ENCODE measurements at places on chromosomes 12 and 14.

GRCh38 chr12:78149459-78149858, 318.8 kb downstream of the NAV3 start:
- DNase-seq, result no peak

DNA sequence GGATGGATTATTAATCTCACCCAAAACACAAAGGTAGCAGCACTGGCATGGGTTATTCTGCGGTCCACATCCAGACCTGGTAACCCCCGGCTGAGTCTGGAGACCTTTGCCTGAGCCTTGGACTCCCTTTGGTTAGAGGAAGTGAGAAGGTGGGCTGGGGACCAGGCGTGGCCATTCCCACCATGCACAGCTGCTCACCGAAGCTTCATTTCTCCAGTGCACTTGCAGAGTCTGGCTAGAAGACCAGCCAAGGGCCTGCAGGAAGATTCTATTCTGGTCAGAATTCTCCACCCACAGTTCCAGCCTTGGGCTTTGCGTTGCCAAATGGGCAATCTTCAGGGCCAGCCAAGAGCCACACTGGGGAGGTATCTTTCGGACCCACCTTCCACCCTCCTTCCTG, 73.0 kb downstream of the LGMN start:
- DNase-seq, result no peak

DNA sequence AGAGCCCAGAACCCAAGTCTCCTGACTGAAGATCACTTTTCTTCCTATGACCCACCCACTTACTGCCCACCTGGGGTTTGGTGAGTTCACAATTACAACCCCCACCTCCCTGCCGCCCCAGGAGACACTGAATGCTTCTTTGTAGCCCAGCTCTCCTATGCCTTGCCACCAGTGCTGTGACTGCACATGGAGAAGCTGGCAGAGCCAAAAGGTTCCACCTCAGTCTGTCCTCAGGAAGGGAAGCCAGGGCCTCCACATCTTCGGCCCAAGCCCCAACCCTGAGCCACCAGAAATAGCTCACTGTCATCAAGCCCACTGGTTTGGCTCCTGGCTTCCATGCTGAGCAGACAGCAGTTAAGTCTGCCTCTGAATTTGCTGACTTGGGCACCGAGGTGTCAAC, 25.6 kb downstream of the OTUB2 start:
- DNase-seq, result no peak

- no peak for DNase-seq
These were observed 48.8 kb upstream of the PAPLN start for GRCh38 chr14:73188501-73188911.

GRCh38 chr12:131852551-131853299, 24.5 kb downstream of the MMP17 start:
- no peak for DNase-seq

DNA sequence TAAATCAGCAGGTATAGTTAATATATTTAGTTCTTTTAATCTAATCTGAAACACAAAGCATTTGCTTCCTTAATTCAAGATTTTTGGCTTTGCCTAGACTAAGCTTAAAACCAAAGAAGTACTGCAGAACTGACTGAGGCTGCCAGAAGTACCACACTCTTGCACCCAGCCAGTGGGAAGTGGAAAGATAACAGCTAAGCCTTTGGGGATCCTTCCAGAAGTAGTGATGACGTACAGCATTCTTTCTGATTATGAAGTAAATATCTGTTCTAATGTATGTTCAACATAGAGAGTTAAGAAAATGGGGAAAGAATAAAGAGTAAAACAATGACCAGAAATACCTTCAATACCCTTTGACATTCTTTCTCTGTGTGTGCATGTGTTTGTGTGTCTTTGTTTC, 19.3 kb downstream of the NTF3 start:
- DNase-seq, result no peak

GRCh38 chr12:12023456-12023855, 47.3 kb upstream of the BCL2L14 start:
- no peak for DNase-seq

DNA sequence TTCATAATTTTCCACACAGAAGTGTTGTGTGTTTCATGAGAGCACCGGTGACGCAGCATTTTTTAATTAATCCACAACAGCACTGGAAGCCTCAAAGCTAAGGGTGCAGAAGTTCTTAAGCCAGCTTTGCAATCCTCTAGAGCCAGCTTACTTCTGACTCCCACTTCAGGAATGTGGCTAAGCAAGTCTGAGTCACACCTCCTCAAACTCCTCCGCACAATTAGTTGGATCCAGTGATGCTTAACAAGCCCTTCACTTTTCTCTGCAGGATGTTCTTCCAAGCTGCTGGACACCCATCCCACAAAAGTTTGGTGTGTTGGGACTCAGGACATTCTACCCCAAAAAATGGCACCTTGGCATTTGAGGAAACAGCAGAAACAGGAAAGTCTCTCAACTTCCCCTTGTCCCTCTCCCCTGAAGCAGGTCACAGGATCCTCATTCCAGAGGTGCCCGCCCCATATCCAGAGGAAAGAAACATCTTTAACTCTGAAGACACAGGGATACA, 210.0 kb downstream of the PPM1H start:
- DNase-seq, result no peak

DNA sequence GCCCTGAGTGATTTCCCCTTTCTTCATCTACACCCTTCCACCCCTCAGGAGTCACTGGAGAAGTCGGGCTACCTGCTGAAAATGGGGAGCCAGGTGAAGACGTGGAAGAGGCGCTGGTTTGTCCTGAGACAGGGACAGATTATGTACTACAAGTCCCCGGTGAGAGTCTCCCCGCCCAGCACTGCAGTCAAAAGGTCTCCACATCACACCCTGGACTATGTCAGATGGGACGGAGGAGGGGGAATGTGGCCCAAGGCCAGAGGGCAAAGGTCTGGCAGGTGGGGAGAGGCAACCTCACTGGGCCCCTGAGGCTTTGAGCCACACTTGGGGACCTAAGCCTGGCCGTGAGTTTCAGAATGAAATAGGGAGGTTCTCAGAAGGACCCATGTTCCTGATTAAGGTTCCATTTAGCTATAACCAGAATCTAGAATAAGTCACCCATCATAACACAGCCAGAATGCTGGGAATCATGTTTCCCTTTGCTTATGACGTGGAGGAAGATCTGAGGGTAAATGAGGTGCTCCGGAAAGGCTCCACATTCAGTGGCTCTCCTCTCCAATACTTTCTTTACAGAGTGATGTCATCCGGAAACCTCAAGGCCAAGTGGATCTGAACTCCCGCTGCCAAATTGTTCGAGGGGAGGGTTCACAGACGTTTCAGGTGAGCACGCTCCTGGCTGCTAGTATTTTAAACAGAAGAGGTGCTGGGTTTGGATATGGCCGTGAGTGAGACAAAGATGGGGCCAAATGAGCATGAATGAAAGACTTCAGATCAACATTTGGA, 26.6 kb downstream of the PIGH start:
- no peak for DNase-seq

DNA sequence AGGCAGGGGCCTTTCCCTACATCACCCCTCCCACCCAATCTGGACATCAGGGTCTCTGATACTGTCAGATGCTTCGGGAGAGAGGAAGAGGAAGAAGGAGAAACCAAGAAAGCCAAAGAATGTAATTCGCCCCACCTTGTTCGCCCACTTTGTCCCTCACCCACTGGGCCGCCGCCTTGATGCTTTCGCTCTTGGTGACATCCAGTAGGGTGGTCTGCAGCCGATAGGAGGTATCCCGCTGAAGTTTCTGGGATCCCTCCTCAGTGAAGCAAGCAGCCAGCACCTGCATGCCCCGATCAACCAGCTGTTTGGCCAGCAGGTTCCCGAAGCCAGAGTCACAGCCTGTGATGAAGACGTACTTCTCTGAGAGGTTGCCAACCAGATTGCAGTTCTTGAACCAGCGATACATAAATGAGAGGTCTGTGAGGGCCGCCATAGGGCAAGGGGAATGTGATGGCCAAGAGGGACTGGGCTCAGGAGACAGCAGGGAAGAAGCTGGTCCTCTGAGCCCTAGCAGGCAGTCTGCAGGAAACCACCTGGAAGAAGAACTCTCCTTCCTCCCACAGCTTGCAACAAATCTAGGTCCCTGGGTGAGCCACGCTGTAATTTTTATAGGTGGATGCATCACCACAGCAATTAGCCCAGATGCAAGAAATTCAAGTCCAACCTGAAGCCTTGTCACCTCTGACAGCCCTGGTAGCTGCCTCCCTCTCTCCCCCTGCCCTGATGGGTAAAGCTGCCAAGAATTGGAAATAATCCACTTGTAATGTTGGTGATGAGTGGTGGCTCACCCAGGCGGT, at the start of gene SDR9C7:
Gene SDR9C7 (minus strand): TSS at position 583 of the 800 bp plus-strand sequence. CDS start 147 bp downstream, at position 436.
- no peak for DNase-seq

GRCh38 chr14:95741781-95742180, 27.9 kb upstream of the TCL1A start:
- DNase-seq, result no peak

DNA sequence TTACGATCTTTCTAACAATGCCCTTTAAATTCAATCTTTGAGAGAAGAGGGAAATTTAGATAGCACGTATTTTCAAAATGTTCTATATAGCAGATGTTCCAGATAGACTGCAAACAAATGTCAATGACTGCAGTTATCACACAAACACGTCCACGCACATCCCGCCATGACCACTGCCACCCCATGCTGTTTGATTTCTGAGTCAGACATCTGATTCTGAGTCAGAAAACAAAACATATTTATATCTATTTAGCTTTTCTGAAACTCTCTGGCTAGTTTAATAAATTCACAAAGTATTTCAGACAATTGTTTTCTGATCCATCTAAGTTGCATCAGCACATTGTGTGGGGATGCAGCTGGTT, 105.9 kb upstream of the BCAT1 start:
- no peak for DNase-seq

DNA sequence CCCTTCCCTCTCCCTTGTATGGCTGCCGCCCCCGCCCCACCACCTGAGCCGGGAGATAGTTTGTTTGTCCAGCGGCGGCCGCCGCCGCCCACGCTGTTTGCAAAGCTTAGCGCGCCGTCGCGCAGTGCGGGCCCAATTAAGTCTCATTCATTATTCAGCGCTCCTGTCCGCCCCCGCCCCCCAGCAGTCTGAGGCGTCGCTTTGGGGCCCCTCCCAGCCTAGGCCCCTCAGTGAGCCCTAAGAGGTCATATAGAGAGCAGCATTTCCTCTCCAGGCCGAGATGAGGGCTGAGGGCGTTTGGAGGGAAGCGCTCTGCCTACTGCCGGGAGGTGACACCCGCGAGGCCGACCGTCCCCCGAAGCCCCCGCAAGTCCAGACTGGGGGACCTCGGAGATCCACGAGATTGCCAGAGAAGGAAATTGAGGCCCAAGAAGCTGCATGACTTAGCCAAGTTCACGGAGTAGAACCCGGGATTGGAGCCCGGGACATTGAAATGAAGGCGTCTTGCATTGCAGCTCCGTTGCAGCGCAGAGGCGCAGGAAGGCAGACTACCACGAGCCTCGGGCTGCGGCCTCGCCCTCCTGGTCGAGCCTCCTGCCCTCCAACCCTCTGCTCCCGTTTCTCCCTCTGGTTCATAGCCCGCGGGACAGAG, at the start of gene DNAJC22:
Gene DNAJC22 (plus strand): TSS at position 230 of the 652 bp plus-strand sequence. CDS start 1,985 bp downstream, outside the sequence.
- no peak for DNase-seq

- DNase-seq, result no peak
These were observed 103.5 kb downstream of the TMEM121 start for GRCh38 chr14:105629886-105630215.

GRCh38 chr14:76911473-76911872, 85.3 kb downstream of the LRRC74A start:
- DNase-seq, result no peak

DNA sequence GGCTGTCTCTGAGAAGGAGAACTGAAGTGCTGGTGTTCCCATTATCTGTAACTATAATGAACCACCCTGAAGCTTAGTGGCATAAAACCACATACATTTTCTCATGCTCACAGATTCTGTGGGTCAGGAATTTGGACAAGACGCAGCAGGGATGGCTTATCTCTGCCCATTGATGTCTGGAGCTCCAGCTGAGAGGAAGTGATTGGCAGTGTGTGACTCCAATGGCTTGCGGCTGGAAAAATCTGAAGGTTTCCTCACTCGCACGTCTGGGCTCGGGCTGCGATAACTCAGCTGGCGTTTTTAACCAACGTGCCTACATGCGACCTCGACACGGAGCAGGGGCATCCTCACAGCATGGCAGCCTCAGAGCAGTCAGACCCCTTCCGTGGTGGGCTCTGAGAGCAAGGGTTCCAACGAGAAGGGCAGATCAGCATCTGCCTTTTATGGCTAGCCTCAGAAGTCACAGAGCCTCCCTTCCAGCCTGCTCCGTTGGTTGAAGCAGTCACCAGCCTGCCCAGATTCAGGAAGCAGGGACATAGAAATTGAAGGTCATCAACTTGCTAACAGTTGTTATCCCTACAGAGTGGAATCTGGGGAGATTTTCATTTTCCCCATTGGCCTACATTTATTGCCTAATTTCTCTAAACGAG, 143.3 kb upstream of the BCL2L14 start:
- no peak for DNase-seq

DNA sequence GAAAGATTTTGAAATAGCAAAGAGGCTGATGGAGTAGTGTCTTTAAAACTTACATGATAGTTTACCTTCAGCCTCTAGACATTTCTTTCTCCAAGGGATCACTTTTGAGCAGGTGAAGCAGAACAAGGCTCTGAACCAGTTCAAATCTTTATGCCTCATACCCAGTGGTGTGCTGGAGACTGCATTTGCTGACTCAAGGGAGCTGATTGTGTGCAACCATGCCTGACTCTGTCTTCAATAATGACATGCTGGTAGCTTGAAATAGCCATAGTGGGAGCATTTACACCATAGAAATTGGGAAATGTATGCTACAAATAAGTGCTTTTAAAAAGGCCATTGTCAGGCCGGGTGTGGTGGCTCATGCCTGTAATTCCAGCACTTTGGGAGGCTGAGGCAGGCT, 482.0 kb downstream of the TMTC2 start:
- DNase-seq, result no peak

Data from amygdala (tissue), 56 donors.